Anterior cingulate cortex (tissue), 58 donors: ENCODE measurements at places on chromosomes 6 and 20.

DNA sequence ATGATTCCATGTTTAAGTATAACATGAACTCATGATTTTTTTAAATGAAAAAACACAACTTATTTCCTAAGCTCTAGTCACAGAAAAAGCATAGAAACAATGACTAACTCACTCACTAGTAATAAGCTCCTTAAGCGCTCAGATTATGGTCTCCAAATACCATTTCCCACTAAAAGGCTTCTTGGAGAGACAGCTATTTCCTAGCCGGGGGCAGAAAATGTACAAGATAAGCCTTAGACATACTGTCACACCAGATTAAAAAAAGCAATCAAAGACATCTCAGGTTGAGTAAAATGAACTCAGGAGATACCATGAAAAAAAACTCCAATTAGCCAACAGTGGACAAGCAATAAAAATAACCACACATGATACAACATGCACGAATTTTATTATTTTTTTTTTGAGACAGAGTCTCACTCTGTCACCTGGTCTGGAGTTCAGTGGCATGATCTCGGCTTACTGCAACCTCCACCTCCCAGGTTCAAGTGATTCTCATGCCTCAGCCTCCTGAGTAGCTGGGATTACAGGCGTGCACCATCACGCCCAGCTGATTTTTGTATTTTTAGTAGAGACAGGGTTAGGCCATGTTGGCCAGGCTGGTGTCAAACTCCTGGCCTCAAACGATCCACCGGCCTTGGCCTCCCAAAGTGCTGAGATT is 14.9 kb downstream of the SRPK1 start:
- no peak for DNase-seq

DNA sequence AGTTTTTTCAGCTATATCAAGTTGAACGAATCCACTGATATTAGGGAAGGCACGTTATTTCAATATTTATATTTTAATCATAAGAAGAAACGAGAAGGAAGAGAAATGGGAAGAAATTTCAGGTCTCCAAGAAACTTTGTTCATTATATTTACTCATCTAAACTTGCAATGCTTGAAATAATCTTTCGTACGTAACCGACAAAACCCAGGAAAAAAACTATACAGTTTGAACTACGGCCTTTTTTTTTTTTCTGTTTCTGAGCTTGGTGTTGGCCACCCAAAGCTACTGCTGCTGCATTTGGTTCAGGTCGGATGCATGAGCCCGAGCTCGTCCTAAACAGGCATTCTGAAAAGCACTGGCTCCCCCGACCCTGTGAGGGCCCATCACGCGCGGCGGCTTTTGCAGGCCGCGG is 548 bp downstream of the PERP start:
- DNase-seq = no peak

DNA sequence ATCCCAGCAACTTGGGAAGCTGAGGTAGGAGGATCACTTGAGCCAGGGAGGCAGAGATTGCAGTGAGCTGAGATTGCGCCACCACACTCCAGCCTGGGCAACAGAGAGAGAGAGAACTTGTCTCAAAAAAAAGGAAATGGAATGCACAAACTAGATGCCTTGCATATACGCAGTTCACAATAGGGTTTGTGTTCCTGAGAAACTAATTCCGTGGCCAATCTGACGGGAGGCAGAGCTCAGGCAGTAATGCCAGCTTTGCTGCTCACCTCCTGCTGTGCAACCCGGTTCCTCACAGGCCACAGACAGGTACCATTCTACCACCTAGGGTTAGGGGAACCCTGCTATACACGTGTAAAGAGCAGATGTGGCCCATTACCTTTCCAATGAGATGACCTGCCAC is 1.4 kb downstream of the CDK5RAP1 start:
- no peak for DNase-seq

- DNase-seq = peak; percentile 1
Observed at GRCh38 chr20:56924292-56925081, 295.4 kb downstream of the TFAP2C start.

DNA sequence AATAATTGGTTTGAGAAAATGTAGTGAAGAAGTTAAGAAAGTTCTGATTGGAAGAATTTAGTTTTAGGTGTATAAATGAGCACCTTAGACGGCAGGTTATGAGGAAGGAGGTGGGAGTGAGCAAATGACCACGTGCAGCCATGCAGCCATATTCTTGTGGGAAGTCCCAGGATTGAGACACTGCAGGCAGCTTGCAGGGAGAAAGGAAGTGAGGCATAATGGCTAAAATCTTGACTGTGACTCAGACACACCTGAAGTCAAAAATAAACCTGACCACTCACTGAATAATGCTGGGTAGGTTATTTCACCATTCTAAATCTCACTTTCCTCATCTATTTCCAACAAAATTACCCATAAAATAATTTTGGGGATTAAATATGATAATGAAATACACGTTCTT is 16.6 kb downstream of the DSE start:
- no peak for DNase-seq
